Stimulated activated naive CD8-positive, alpha-beta T cell treated with anti-CD3 and anti-CD28 coated beads, Interleukin-15, Interleukin-2, amounts not matched to agents 100 U/mL and 50 U/mL, for 24 hours (primary cell): ENCODE measurements at places on chromosomes 2 and 18.
A peak's percentile ranks its signal among the peaks of the same experiment; 100 is the strongest.

DNA sequence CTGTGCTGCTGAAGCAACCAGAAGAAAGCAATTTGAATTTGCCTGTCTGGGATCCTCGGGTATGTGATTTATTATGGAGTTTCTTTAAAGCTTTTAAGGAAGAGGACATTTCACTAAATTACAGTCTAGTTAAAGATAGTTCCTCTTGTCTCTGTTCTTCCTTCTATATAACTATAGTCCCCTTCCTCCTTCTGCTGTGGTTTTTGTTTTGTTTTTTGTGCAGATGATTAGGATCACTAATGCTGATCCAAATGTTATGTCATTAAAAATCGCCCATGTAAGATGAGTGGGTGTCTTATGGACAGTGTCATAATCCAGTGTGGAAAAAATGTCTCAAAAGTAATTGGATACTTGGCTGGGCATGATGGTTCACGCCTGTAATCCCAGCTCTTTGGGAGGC lies 24.7 kb downstream of the PAPOLG start:
- no peak for DNase-seq

DNA sequence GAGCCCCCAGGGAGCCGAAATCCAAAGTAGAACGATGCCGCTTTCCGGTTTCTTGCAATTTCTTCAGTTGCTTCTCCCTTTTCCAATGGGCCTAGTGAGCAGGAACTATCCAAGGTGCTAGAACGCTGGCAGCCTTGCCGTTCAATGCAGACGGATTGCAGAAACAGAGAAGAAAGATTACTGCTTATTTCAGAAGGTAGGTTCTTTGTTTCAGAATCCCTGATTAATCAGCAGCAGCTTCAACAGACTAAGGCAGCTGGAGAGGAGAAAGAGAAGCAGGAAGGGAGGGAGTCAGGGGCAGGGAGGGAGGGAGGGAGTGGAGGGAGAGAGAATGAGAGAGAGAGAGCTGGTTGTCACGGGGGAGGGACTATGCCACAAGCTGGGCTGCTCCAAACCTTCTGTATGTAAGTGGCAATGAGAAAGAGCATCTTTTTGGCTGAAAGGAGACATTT lies 576 bp downstream of the NYAP2 start:
- peak; percentile 9 for DNase-seq

DNA sequence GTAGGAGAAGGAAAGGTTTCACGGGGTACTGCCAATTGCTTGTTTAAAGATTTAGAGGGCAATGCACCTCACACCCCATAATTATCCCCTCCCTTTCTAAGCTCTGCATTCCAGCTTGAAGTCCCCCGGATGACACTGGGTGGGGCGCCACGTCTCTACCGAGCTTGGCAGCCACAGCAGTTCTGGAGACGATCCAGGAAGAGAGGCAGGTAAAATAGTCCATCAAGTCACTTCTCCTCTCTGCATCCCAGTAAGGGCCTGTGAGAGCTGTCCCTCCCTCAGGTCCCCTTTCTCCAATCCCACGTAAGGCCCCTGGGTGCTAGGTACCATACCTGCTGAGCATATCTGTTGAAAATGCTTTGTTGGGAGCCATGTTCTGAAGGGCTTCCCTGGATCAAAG lies 65.7 kb downstream of the CAPN13 start:
- no peak for DNase-seq

- no peak for DNase-seq
These were observed 14.8 kb downstream of the MBD2 start for GRCh38 chr18:54209471-54210180.

DNA sequence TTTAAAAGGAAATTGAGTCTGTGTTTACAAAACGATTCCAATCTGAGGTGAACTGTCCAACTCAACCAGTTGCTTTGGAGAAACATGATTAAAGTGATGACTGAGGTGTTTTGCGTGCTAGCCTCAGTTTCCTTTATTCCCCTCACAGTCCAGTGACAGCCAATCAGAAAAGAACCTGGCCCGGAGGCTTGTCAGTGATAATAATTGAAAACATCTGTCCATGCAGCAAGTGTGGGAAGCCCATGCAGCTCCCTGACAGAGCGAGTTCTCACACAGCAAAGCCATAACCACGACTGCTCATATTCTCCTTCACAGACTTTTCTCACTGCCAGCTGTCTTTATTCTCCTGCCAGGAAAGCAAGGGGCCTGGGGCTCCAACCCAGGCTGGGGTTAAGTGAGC lies 613.4 kb downstream of the ARHGAP15 start:
- no peak for DNase-seq

DNA sequence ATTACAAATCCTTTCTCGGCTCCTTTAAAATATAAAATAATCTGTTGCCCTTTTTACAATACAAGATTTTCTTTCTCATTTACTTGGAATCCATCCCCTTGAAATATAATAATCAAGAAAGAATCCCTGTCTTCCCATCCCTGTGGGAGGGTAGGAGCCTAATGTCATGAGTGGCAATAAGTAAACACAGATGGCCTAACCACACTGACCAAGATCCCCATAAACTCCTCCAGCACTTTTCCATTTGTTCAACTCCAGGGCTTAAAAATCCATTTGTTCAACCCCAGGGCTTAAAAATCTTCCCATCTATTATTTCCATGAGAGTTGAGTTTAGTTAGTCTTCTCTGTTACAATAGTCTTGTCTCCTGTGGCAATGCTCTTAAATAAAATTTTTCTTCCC lies 297.6 kb downstream of the CDH7 start:
- DNase-seq: no peak

GRCh38 chr2:134245340-134245984 lies 8.4 kb upstream of the MGAT5 start:
- peak; percentile 84 for DNase-seq

- no peak for DNase-seq
These were observed 18.0 kb downstream of the RBM44 start for GRCh38 chr2:237816531-237816930.

DNA sequence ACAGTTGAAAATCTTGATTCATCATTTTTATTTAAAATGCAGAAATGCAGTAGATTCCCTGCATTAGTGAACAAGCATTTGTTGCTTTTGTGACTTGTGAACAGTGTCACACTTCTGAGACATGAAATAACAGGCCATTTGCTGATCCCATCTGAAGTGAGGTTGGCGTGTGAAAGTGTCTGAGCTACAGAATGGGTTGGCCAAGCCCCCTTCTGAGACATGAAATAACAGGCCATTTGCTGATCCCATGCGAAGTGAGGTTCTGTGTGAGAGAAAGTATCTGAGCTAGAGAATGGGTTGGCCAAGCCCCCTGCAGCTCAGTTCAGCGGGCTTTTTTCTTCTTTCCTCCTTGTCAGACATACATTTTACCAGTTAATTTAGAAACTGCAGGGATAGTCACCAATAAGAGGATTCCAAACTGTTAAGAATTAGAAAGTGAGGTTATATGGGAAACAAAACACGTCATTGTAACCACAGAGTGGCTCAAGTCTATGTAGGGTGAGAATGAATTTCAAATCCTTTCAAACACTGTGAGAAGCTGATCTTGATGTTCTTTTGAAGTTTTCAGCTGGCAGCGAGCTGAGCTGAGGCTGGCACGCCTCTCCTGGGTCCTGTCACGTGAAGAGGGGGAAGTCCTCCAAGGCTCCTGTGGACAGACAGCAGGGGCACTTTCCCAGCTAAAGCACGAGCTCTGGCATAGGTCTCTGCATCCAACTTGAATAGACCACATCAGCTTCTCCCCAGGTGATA lies 339.2 kb upstream of the SALL3 start:
- no peak for DNase-seq

GRCh38 chr2:102615620-102616436 lies 3.5 kb upstream of the SLC9A2 start:
- peak; percentile 56 for DNase-seq

DNA sequence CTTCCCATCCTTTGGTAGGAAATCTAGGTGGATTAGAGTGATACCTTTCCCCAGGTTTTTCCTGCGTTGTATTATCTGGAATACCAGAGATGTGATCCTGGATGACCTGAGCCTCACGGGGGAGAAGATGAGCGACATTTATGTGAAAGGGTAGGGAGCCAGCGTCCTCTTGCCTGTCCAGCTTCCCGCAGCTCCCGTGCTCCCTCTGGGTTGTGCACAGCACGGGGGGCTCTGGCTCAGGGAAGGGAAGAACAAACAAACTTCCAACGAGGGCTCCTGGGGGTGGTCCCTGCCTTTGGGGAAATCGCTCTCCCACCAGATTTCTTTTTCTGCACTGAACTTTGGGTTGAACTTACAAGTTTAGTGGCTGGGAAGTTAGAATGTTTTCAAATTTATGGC lies 215.7 kb downstream of the DYSF start:
- DNase-seq: no peak

- no peak for DNase-seq
These were observed 69.6 kb downstream of the THNSL2 start for GRCh38 chr2:88239781-88240180.

DNA sequence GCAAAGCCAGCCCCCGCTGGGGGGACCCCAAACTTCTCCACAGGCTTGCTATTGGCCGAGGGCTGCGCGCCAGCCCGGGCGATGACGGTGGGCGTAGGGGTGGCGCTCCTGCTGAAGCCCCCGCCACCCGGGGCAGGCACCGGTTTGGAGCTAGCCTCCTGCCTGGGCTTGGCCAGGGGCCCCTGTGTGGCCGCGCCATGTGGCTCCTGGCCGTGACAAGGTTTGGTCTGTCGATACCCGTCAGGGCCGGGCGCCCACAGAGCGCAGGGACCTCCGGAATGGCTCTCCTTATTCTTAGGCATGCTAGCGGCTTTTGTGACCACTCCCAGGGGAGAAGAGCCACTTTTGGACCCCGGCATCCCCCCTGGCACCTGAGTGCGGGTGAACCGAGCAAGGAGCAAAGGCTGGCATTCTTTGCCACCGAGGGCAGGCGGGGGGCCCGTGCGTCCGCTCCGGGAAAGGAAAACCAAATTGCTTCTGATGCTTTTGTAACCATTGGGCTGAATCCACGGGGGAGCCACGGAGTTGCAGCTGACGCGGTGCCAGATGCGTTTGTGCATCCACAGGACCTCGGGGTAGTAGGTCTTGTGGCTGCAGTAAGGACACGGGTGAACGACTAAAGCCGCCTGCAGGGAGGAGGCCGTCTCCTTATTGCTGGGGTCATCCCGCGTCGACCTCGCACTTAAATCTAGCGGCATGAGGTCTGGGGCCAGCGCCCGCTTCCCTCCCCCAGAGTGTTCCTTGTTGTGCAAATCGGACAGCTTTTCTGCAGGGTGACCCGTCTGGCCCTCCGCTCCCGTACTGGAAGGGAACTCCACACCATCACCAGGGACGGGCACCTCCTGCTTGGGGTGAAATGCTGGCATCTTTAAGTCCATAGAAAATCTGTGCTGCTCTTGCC lies 115.6 kb downstream of the ZNF516 start:
- no peak for DNase-seq

DNA sequence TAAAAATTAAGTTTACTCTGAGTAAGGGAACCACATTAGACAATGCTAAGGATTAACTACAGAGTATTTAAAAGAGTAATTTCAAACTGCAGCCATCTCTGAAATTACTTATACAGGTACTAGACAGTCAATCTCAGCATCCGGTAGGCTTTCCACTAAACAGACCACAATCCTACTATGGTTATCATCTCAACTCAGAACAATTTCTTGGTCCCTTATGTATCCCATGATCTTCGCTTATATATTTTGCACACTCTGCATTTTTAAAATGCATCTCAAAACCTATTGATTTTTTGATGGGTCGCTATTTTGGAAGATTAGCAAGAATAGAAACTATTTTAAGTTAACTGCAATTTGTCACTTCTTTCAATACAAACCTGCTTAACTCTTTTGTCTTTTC lies 1.4 kb downstream of the PPP4R1 start:
- no peak for DNase-seq

GRCh38 chr2:71667256-71668182 lies 214.2 kb downstream of the DYSF start:
- DNase-seq: no peak

GRCh38 chr18:44852818-44853217 lies 172.1 kb downstream of the SETBP1 start:
- no peak for DNase-seq

- DNase-seq: no peak
These were observed 637.4 kb upstream of the CDH2 start for GRCh38 chr18:28814365-28814764.

DNA sequence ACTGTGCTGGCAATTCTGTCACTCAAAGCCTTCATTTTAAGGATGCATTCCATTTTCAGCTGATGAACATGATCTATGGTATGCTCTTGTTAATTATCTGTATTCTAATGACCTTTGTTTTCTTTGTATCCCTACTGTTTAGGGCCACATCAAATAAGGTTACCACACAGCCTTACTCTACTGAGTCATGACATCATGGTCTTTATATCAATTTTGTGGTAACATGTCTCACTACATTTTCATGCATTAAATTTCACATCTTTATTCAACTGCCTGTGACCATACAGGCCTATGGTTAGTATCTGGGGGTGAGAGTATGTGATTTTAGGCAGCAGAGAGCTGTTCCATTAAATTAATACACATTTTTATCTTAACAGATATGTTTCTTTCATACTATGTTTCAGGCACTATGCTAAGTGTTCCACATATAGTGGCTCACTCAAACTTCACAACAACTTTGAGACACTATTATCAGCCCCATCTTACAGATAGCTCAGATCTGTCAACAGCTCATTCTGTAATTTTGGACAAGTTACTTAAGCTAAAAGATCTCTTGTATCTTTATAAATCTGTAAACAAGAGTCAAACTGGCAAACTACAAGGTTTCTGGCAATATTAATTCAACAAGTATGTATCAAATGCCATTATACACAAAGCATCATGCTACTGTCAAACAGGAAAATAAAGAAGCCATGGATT lies 18.0 kb downstream of the LRPPRC start:
- no peak for DNase-seq

DNA sequence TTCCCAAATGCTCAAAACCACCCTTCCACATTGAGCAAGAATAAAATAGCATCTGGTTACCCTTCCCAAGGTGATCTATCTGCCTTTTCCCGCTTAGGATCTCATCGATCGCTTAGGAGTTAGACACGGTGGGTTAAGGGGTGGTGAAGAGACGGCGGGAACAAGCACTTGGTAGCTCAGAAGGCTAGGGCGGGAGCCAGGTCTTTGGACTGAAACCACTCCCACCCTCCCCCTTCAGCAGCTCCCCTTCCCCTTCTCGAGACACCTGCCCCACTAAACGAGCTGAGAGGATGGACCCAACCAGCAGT lies 513 bp downstream of the THOC1 start:
- DNase-seq: no peak
